Fibroblast of skin of scalp (primary cell): ENCODE measurements at places on chromosomes 2 and 18.

DNA sequence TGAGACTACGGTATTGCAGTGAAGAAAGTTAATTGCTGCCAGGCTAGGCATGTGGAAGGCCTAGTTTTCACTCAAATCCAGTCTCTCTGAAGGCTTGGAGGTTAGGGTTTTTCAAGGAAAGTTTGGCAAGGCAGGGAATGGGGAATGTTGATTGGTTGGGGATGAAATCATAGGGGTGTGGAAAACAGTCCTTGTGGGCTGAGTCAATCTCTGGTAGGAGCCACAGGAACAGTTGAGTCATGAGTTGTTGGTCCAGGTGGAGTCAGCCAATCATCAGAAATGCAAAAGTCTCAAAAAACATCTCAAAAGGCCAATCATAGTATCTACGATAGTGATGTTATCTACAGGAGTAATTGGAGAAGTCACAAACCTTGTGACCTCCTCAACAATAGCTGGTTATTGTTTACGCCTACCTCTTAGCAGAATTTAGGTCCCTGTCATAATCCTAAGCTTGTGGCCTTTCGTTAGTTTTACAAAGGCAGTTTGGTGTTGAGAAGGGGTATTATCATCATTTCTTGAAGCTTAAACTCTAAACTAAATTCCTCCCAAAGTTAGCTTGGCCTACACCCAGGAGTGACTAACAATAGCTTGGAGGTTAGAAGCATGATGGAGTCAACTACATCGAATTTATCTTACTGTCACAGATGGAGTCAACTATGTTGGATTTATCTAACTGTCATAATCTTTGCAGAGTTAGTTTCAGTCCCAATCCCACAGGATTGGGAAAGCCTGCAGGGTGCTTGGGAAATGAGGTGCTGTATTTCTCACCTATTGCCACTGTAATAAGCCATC lies 33.7 kb upstream of the APCDD1 start:
- DNase-seq: peak; percentile 75

GRCh38 chr2:143545059-143545948 lies 416.1 kb downstream of the ARHGAP15 start:
- DNase-seq: no peak

DNA sequence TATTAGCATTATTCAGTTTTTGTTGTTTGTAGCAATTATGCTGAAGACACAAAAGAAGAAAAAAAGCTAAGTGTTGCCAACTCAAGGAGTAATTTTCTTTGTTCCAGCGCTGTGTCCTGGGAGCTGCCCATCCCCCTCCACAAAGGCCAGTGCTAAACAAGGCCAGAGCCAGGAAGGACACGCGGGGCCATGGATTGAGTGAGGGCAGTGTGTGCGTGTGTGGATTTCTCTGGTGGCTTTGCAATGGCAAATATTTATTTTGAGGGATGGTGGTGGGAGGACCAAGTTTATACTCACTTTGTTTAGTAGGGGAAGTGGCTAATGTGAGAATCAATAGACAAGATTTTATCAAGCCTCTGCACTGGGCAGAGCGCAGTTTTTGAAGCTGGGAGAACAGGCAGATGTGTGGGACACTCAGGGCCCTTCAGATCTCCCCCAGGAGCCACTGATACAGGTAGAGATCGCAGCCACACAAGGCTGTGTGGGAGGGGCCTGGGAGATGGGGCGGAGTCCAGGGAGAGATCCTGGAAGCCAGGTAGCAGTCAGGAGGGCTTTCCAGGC lies 11.4 kb downstream of the AGAP1 start:
- DNase-seq: no peak

GRCh38 chr18:39627936-39628335 lies 2062.3 kb upstream of the CELF4 start:
- no peak for DNase-seq

DNA sequence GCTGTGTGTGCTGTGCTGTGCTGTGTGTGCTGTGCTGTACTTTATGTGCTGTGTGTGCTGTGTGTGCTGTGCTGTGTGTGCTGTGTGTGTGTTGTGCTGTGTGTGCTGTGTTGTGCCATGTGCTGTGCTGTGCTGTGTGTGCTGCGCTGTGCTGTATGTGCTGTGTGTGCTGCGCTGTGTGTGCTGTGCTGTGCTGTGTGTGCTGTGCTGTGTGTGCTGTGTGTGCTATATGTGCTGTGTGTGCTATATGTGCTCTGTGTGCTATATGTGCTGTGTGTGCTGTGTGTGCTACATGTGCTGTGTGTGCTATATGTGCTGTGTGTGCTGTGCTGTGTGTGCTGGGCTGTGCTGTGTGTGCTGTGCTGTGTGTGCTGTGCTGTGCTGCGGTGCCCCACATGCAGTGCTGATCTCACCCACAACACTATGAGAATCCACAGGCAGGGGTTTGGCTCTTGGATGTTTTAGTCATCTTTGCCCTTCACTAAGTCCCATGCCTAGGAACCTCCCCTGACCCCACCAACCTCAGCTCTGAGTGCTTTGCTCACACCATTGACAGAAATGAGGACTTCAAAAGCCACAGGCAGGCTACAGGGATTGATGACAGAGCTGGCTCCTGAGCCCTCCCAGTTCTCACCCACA lies 30.5 kb upstream of the MAL start:
- no peak for DNase-seq

GRCh38 chr2:28036307-28036706 lies 145.8 kb downstream of the BABAM2 start:
- peak; percentile 11 for DNase-seq

GRCh38 chr2:8515864-8516533 lies 165.9 kb upstream of the ID2 start:
- no peak for DNase-seq

- DNase-seq: no peak
These were observed 22.3 kb upstream of the IL1R1 start for GRCh38 chr2:102120261-102120660.

GRCh38 chr2:60557486-60557864 lies 4.0 kb upstream of the BCL11A start:
- no peak for DNase-seq

- DNase-seq: no peak
These were observed 125.5 kb downstream of the LOXHD1 start for GRCh38 chr18:46531482-46531881.

- DNase-seq: peak; percentile 81
These were observed 14.1 kb downstream of the SATB2 start for GRCh38 chr2:199443589-199444130.

DNA sequence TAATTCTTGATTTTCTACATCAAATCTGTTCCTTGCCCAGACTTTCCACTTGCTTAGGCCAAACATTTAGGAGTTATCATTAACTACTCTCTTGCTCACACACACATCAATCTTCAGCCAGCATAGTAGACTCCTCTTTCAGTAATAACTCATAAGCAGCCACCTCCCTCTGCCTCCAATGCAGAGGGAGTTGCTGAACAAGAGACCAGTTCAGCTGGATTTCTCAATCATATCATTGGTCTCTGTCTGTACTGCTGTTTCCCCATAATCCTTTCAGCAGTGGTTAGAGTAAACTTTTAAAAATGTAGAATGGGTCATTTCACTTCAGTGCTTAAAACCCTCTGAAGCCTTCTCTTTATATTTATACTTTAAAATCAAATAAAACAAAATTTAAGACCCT lies 112.9 kb downstream of the SLC39A10 start:
- DNase-seq: no peak

- DNase-seq: no peak
These were observed 193.2 kb upstream of the HNMT start for GRCh38 chr2:137771064-137771463.

GRCh38 chr2:161386228-161386824 lies 29.8 kb upstream of the TBR1 start:
- DNase-seq: no peak

- no peak for DNase-seq
These were observed 306.5 kb upstream of the NRP2 start for GRCh38 chr2:205375461-205376448.

- DNase-seq: no peak
These were observed 1.6 kb downstream of the INHBB start for GRCh38 chr2:120347396-120348060.

- DNase-seq: no peak
These were observed 8.7 kb downstream of the SP140 start for GRCh38 chr2:230234122-230234722.

- DNase-seq: peak; percentile 37
These were observed 45.4 kb downstream of the EXOC6B start for GRCh38 chr2:72780477-72780876.

DNA sequence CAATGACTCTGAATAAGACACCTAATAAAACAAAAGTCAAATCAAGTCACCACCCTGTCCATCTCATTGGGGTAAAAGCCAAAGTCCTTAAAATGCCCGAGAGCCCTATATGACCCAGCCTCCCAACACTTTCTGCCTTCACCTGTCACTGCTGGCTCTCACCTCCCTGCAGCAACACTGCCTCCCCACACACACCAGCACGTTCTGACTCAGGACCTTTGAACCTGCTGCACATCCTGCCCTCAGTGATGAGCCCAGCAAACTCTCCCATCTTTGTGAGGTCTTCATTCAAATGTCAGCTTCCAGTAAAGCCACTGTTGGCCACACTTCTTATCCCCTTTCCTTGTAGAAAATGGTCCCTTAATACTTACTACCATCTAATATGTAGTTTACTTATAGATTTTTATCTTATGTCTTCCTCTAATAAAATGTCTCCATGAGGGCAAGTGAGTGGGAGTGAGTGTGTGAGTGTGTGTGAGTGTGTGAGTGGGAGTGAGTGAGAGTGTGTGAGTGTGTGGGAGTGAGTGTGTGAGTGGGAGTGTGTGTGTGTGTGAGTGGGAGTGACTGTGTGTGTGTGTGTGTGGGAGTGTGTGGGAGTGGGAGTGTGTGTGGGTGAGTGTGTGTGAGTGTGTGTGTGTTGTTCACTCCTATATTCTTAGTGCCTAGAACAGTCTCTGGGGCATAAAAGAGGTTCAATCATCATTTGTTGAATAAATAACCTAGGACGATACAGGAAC lies 504.7 kb downstream of the EIPR1 start:
- no peak for DNase-seq

- DNase-seq: peak; percentile 69
These were observed 80.4 kb upstream of the RND3 start for GRCh38 chr2:150567771-150568301.

DNA sequence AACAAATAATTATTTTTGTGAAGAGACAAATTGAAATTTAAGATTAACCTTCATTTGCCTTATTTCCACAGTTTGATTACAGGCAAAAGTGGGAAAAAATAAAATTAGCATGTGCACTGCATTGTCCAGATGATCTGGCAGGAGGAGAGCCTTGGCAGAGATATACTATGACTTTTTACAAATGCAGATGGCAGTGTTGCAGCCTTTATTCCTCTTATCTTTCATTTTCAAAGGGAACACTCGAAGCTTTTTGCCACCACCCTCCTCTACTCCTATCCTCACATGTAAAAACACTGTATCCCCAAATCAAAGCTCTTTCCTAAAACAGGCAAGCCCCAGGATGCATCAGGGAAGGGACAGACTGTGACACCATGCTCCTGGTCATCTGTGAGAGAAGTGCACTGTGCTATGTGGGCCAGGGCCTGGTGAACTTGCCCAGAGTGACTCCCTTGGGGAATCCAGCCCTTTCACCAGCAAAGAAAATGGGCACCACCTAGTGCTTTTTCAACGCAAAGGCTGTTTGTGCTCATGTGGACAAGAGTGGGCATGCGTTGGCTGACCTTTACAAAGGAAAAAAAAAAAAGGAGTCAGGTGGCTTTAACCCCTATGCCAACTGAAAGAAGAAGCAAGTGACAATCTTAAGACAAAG lies 74.7 kb upstream of the ETAA1 start:
- DNase-seq: peak; percentile 54

- no peak for DNase-seq
These were observed 128.8 kb upstream of the HAAO start for GRCh38 chr2:42921147-42921520.

- DNase-seq: no peak
These were observed 176.4 kb downstream of the NAPG start for GRCh38 chr18:10702206-10702605.

DNA sequence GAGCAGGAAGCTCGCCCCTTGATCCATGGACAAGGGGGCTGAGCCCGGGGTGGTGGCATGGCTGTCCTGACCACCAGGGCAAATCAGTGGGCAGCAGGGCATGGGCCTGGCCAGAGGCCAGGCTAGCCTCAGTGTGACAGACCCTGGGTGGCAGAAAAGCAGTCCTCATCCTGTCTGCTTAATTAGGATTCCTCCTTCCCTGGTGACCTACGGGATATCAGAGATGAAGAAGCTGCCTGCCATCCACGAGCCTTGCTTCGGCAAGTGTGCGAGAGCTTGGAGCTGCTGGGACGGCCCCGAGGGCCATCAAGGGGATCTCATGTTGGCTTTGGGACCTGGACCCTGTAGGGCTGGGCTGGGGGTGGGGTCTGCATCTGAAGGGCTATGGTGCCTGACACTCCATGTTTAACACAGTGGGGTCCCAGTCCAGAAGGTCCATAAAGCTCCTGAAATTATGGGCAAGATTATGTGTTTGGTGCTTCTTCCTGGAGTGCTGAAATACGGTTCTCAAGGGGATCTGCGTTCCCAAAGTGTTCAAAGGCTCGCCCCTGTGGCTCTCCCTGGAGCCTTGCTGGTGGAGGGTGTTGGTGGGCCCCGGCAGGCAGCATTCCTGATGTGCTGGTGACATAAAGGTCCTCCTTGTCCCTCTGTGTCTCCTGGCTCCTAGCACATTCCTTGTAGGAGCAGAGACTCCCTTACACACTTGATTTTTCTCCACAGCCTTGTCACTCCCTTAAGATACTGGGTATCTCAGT lies 52.6 kb downstream of the KCNIP3 start:
- no peak for DNase-seq

GRCh38 chr2:218959141-218959731 lies at the start of gene CDK5R2:
Gene CDK5R2, plus strand, starts transcription at chr2:218959666. Its CDS starts 155 bp downstream, at chr2:218959821.
- peak; percentile 75 for DNase-seq

DNA sequence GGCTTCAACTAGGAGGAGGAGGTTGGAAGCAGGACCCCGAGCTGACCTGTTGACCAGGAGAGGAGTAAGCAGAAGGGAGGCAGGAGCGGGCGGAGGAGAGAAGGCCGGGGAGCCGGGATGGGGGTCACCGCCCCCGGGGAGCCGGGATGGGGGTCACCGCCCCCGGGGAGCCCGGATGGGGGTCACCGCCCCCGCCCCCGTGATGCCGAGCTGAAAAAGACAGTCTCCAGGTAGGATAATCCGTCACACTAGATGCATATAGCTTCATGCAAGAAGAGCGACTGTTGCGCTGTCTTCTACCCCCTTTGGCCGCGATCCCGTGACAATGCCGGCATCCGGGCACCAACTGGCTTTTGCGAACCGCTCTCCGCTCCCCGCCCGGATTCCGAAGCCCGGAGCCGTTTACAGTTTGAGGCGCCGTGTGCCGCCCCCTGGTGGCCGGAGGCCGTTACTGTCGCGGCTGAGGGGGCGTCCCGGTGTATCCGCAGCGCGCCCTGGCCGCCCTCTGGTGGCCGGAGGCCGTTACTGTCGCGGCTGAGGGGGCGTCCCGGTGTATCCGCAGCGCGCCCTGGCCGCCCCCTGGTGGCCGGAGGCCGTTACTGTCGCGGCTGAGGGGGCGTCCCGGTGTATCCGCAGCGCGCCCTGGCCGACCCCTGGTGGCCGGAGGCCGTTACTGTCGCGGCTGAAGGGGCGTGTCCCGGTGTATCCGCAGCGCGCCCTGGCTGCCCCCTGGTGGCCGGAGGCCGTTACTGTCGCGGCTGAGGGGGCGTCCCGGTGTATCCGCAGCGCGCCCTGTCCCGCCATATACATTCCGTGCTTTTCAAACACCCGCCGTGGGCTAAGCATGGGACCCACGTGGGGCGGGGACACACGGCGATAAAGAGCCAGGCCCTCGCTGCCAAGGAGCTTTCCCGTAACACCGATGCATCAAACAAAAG lies 89.6 kb downstream of the ACTR3 start:
- no peak for DNase-seq
